Activated CD4-positive, alpha-beta T cell treated with anti-CD3 and anti-CD28 coated beads, Interleukin-2, amount 10 ng/mL, durations not matched to agents 7 days and 5 days (primary cell): ENCODE measurements at places on chromosomes 12 and 14.

DNA sequence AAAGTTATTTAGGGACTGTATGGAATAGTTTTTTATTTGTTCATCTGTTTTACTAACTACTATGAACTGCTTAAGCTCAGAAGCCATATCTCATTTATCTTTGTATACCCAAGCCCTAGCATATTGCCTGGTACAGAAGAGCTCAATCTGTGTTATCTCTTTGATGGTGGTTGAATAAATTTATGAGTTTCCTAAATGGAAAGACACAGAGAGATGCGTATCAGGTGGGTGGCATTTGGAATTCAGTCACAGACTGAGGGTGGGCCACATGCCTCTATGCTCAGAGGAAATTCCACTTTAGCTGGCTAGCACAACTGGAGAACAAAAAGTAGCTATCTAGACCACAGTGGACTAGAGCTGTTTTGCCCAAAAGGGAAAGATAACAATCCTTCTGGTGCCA, 145.5 kb downstream of the SLC6A15 start:
- DNase-seq = no peak

DNA sequence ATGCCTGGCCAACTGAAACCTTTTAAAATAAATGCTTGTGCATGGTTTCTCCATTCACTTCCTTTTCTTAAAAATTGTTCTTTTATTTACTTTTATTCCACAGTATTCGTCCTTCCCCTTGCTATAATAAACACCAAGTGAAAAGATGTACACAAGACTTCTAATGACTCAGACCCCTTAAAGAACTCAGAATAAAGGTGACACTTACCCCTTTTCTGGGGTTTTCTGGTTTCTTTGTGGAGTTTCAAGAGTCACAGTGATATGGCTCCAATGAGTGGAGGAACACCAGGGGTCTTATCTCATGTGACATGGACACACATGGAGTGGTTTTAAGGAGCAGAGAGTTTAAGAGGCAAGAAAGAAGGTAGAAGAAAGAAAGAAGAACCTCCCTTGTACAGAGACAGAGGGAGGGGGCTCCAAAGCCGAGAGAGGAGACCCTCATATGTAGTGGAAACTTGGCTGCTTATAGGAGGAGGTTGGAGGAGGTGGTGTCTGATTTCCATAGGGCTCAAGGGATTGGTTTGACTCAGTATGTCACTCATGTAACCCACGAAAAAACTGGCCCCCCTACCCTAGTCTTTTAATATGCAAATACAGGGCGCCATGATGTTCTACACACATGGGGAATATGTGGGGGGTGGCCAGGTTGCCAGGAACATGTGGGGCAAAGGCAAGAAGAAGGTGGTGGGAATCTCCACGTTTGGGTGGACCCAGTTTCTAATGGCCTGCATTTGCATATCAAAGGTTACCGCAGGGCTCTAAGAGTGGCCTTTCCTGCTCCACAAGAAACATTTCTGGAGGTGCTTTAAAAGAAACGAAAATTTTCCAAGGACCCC, 22.1 kb upstream of the CD69 start:
- DNase-seq = no peak

DNA sequence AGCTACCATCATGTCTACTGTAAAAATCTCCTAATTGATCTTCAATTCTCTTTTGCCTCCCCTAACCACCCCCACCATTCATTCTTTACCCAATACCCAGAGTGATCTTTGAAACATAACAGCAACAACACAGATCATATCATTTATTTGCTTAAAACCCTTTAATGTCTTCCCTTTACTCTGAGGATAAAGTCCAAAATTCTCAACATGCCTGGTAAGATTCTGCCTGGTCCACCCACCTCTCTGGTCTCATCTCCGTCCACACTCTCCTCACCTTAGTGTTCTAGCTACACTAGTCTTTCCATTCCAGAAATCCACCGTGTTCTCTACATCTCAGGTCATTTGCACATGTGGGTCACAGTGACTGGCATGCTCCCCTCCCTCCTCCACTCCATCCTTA, 27.7 kb downstream of the SLC38A4 start:
- no peak for DNase-seq

- peak; percentile 9 for DNase-seq
These were observed 1.3 kb downstream of the TEAD4 start for GRCh38 chr12:2960390-2960956.

DNA sequence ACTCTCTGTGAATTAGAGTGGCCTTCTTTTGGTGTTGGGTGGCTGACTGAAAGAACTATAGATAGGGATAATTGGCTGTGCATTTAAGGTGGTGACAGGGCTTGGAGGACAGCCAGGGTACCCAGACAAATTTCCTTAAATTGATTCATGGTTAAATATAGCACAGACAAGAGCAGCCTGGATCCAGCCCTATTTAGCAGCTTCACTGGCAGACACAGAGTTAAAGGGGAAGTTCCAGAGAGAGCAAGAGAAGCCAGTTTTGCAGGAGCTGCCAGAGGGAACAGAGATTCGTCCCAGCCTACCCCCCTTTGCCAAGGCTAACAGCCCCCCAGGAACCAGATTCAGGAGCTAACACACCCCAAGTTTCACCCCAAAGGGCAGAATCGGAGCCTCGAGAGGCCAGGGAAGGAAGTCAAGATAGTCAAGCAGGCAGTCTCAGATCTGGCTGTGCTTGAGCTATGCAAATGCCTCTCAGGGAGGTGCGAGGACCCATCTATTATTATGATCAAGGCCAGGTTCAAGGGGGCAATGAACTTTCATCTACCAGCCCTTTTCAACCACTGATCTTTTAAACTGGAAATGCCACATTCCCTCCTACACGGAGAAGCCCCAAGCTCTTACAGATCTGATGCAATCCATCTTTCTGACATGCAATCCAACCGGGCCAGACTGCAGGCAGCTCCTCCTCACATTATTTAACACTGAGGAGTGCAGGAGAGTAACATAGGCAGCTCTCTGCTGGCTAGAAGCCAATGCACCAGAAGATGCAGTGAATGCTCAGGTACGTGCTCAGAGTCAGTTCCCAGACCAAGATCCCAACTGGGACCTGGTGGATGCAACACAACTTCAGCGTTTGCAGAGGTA, 58.2 kb downstream of the DHRS2 start:
- no peak for DNase-seq

GRCh38 chr14:65502676-65503124, 90.2 kb downstream of the FUT8 start:
- no peak for DNase-seq
